Cardiac septum (tissue), 1 donor: ENCODE measurements at places on chromosomes 1 and 21. TPM values are rescaled to one million over a fixed set of nuclear protein-coding genes. Genes with fewer than 3 reads are reported as not detected.

DNA sequence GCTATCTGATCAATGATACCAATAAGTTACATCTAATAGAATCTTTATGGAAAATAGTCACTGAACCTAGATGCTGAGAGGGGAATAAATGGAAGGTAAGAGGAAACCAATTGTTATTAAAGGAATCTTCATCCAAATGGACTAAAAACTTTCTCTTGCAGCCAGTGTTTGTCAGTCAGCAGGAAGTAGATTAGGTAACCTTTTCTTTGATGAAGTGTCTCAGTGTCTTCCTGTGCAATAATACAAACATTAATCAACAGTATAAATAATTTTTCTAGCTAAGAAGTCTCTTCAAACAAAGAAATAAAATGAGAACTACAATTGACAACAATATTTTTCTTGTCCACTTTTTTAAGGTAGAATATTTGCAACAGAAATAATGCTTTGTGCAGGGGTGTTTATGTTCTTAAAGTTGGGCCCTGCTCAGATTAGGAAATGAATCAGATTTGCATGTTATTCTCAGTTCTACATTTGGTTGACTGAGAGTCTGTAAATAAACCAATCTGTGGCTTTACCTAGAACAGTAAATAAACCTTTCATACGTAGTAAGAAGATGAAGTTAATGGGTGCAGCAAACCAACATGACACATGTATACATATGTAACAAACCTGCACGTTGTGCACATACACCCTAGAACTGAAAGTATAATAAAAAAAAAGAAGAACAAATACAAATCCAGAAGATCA lies 391.4 kb downstream of the MRPL39 start:
- no peak for DNase-seq

GRCh38 chr1:152756872-152757271 lies 953 bp upstream of the KPRP start:
- DNase-seq = no peak

The CHIT1 gene
- not detected for total RNA-seq

The DNAI4 gene
- total RNA-seq = 10.9 TPM

- DNase-seq = no peak
These were observed 165.9 kb downstream of the SDCCAG8 start for GRCh38 chr1:243421784-243422183.

The OR14K1 gene
- total RNA-seq = not detected
